ENCODE measurements at places on chromosomes 12 and 14. TPM values are rescaled to one million over a fixed set of nuclear protein-coding genes. Genes with fewer than 3 reads are reported as not detected.

GRCh38 chr14:72525087-72525915, 368.6 kb downstream of the DPF3 start:
- H3K36me3 ChIP-seq, result no peaks in the 10 kb centered on the region
- no peaks in the 10 kb centered on the region for H3K27me3 ChIP-seq
- no peak overlapping the region for H3K27ac ChIP-seq
- no peak overlapping the region for H3K4me3 ChIP-seq

- peaks cover 30% of the 10 kb centered on the region for H3K27me3 ChIP-seq
- H3K4me3 ChIP-seq, result peak overlapping the region; percentile 42
- H3K27ac ChIP-seq, result no peak overlapping the region
- DNase-seq, result peak; percentile 42
These were observed 37.3 kb upstream of the ADGRD1 start for GRCh38 chr12:130916241-130916911.

DNA sequence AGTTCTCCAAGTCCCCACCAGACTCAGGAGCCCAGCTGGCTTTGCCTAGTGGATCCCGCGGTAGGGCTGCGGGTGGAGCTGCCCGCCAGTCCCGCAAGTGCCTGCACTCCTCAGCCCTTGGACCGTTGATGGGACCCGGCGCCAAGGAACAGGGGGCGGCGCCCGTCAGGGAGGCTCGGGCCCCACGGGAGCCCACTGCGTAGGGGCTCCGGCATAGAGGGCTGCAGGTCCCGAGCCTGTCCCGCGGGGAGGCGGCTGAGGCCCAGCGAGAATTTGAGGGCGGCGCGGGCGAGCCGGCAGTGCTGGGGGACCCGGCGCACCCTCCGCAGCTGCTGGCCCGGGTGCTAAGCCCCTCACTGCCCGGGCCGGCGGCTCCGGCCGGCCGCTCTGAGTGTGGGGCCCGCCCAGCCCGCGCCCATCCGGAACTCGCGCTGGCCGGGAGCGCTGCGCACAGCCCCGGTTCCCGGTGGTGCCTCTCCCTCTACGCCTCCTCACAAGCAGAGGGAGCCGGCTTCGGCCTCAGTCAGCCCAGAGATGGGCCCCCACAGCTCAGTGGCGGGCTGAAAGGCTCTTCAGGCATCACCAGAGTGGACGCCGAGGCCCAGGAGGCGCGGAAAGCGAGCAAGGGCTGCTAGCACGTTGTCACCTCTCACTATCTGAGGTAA, 452.4 kb upstream of the LRFN5 start:
- no peak overlapping the region for H3K27ac ChIP-seq
- no peaks in the 10 kb centered on the region for H3K4me1 ChIP-seq
- H3K27me3 ChIP-seq, result no peaks in the 10 kb centered on the region
- no peaks in the 10 kb centered on the region for H3K36me3 ChIP-seq
- DNase-seq, result no peak

Gene STON2
- total RNA-seq, result 8.3 TPM

Gene CAPZA3
- not detected for total RNA-seq

GRCh38 chr12:106767206-106767605, 7.3 kb upstream of the RIC8B start:
- no peaks in the 10 kb centered on the region for H3K36me3 ChIP-seq
- peak overlapping the region; percentile 55 for H3K27ac ChIP-seq
- no peak for DNase-seq
- peaks cover 47% of the 10 kb centered on the region for H3K4me1 ChIP-seq
- H3K27me3 ChIP-seq, result no peaks in the 10 kb centered on the region

GRCh38 chr14:55180006-55180405, 11.4 kb downstream of the DLGAP5 start:
- no peaks in the 10 kb centered on the region for H3K27me3 ChIP-seq
- DNase-seq, result no peak
- H3K27ac ChIP-seq, result no peak overlapping the region
- no peak overlapping the region for H3K4me3 ChIP-seq
- H3K4me1 ChIP-seq, result no peaks in the 10 kb centered on the region
- no peaks in the 10 kb centered on the region for H3K36me3 ChIP-seq

GRCh38 chr12:56260921-56261320, 2.7 kb upstream of the ANKRD52 start:
- DNase-seq, result no peak
- no peaks in the 10 kb centered on the region for H3K27me3 ChIP-seq
- no peak overlapping the region for H3K4me3 ChIP-seq
- H3K27ac ChIP-seq, result no peak overlapping the region

DNA sequence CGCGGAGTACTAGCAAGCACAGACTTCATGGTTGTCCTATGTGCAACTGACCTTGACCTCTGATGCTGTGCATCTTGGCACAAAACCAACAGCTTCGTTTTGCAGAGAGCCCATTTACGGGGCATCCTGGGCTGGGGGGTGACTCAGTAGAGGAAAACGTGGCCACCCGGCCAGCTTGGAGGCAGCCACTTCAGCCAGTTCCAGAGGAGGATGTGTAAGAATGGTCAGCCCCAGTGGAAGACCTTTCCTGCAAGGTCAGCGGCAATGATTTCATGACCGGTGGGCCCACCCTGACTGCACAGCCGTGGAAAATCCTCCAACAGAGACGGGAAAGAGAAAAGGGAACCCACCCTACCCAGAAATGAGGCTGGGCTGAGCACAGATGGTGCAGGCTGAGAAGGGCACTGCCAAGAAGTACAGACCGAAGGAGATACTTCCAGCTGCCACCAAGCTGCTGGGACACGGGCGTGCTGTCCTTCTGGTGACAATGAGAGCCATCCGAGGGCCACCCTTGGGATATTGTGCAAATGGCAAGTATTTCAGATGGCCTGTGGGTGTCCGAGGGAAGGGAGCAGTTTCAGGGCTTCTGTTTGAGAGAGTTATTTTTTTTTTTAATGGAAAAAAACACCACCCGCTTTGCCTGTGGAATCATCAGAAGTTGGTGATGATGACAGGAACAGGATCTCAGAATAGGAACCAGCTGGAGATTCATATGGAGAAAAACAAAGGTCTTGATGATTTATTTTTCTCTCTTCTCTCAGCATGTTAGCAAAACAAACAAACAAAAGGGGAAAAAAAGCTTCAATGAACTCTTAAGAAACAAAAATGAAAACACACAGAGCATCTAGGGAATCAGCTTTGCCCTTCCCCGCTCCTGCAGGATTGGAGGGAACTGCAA, 120.2 kb upstream of the RFLNA start:
- DNase-seq, result no peak
- H3K4me3 ChIP-seq, result no peak overlapping the region
- H3K4me1 ChIP-seq, result no peaks in the 10 kb centered on the region
- H3K27me3 ChIP-seq, result peaks cover 8% of the 10 kb centered on the region

DNA sequence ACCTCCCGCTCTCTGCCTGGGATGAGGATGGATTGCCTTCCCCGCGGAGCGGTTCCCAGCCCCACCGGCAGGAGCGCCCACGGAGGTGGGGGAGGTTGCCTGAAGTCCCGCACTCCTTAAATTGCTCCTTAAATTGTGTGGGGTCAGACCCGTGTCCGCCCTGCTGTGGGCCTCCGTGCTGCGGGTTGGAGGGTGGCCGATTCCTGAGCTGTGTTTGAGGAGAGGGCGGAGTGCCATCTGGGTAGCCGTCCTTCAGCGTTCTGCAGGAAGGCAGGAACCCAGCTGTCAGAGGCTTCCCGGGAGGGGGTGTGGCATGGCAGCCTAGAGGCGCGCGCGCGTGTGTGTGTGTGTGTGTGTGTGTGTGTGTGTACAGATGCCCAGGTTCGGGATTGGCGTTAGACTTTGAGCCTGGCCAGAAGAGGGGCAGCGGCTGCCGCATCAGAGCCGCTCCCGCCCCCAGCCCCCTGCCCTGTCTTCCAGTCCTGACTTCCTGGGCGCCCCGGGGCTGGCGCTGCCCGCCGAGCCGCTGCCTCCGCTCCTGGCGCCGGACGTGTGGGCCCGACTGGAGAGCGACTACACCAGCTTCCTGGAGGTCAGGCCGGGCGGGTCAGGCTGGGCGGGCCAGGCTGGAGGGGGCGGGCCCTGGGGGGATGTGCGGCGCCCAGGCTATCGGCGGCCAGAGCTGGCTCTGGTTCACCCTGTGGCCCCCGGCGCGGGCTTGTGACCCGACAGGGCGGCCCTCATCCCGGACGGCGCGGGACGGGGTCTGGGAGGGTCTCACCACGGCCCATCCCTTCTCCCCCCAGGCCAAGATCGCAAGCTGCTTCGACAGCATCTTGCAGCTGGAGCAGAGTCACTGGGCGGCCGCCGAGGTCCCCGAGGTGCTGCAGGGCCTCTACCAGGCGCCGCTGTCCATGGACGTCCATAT, 9.2 kb downstream of the EXOC3L4 start:
- H3K27ac ChIP-seq, result no peak overlapping the region
- DNase-seq, result peak; percentile 64
- H3K36me3 ChIP-seq, result no peaks in the 10 kb centered on the region
- peak overlapping the region; percentile 51 for H3K4me3 ChIP-seq
- H3K27me3 ChIP-seq, result peaks cover 68% of the 10 kb centered on the region

Gene KNTC1
- total RNA-seq, result 1.4 TPM

DNA sequence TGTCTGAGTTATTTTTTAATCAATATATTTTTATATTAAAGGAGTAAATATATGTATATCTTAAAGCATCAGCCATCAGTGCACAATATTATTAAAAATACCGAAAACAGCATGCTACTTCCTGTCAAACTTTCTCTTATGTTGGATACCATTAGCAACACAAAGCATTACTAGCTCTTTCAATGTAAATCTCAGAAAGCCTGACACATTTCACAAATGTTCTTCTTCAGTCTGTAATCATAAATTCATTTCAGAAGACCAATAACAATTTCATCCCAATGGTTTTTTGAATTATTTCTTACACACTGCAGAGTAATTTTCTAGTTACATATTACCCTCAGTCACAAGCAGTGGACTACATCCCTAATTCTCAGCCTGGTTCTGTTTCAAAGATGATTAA, 226.9 kb downstream of the LRRK2 start:
- H3K27ac ChIP-seq, result no peak overlapping the region
- H3K4me3 ChIP-seq, result no peak overlapping the region
- H3K4me1 ChIP-seq, result no peaks in the 10 kb centered on the region
- H3K27me3 ChIP-seq, result no peaks in the 10 kb centered on the region

- peak overlapping the region; percentile 78 for H3K27ac ChIP-seq
- peaks cover 13% of the 10 kb centered on the region for H3K4me1 ChIP-seq
- H3K36me3 ChIP-seq, result peaks cover 39% of the 10 kb centered on the region
These were observed 18.6 kb upstream of the TDRD9 start for GRCh38 chr14:103909531-103910261.

DNA sequence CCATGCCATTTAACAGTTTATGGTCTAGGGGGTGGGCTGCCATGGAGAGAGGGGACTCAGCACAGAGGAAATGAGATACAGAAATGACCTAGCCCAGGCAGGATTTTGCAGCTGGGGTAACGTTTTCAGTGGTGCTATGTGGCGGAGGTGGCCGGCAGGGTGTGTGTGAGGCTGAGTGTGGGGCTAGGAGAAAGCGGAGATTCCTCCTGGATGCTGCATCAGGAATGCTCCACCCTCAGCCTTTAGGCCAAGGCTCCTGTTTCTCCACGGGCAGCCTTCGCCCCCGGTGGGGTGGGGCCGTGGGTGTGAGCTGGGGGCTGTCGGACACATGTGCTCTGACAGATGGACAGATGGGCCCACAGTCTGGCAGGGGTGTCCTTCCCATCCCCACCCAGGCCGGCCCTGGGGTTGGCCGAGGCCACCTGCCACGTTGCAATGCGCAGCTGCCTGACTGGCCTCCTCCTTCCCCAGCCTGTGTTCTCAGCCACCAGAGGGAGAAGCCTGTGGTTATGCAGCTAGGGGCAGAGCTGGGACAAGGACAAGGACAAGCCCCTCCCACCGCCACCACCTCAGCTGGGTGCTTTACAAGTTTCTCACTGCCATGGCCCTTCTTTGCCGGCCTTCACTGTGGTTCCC, 44.3 kb downstream of the TEAD4 start:
- H3K4me1 ChIP-seq, result peaks cover 30% of the 10 kb centered on the region
- DNase-seq, result no peak
- no peak overlapping the region for H3K27ac ChIP-seq
- H3K36me3 ChIP-seq, result no peaks in the 10 kb centered on the region
- H3K4me3 ChIP-seq, result no peak overlapping the region

- H3K27me3 ChIP-seq, result no peaks in the 10 kb centered on the region
- peak overlapping the region; percentile 56 for H3K27ac ChIP-seq
- H3K36me3 ChIP-seq, result peaks cover 99% of the 10 kb centered on the region
These were observed 37.3 kb downstream of the SNX6 start for GRCh38 chr14:34592623-34593022.
